ENCODE measurements at places on chromosomes 13 and 19. TPM values are rescaled to one million over a fixed set of nuclear protein-coding genes. Genes with fewer than 3 reads are reported as not detected.

DNA sequence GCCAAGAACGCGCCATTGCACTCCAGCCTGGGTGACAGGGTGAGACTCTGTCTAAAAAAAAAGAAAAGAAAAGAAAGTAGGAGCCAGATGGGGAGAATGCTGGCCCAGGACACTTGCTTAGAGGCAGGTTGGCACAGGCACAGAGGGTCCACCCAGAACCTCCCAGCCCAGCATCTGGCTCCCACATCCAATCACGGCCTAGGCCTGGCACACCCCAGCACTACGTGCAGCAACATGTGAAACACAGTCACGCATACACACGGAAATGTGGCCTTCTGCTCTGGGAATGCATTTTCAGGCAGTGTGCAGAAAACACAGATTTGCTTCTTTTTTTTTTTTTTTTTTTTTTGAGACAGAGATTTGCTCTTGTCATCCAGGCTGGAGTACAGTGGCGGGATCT is 20.9 kb upstream of the FOSB start:
- peaks cover 22% of the 10 kb centered on the region for H3K4me1 ChIP-seq
- no peak for DNase-seq
- H3K4me3 ChIP-seq: no peak overlapping the region
- H3K36me3 ChIP-seq: no peaks in the 10 kb centered on the region
- H3K27ac ChIP-seq: no peak overlapping the region

- no peak overlapping the region for H3K4me3 ChIP-seq
- no peak for DNase-seq
- no peak overlapping the region for H3K27ac ChIP-seq
- no peaks in the 10 kb centered on the region for H3K4me1 ChIP-seq
These were observed 3.6 kb downstream of the HTR2A start for GRCh38 chr13:46893221-46893740.

DNA sequence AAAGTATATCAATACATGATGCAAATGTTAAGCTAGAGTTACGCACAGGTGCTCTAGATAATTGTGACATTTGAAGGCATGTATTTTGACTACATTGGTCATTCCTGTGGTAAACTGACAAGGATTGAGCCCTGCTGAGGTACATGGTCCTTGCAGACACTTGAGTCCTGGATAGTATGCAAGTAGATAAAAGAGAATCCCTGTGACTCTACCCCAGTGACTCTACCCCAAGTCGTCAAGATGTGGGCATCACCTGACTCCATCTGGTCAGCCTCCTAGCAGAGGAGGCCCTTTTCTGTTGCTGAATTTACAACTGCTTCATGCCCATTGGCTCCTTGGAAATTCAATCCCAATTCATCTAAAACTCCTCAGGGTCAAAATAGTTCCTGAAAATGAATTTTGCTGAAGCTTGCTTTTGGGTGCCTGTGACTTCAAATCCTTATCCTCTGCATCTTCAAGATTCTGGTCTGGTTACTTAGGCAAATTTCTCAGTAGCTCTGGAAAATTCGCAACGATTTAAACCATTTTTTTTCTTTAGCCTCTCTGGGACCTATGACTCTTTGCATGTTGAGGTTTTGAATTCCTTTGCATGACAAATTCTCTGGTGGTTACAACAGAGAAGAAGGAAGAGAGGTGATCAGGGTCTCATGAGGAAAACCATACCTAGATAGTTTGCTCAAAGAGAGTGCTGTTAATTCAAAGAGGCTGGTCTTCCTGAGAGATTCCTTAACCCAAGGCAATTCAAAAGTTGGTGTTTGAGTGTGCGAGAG is 422.1 kb downstream of the FGF9 start:
- H3K27ac ChIP-seq: no peak overlapping the region
- no peak for DNase-seq
- no peaks in the 10 kb centered on the region for H3K4me1 ChIP-seq
- H3K27me3 ChIP-seq: no peaks in the 10 kb centered on the region
- H3K4me3 ChIP-seq: no peak overlapping the region

The OR1I1 gene
- polyA plus RNA-seq: not detected

The REX1BD gene
- 46.8 TPM for polyA plus RNA-seq

All from heart left ventricle (tissue), 16 donors.